ENCODE measurements at places on chromosomes 12 and 14.

DNA sequence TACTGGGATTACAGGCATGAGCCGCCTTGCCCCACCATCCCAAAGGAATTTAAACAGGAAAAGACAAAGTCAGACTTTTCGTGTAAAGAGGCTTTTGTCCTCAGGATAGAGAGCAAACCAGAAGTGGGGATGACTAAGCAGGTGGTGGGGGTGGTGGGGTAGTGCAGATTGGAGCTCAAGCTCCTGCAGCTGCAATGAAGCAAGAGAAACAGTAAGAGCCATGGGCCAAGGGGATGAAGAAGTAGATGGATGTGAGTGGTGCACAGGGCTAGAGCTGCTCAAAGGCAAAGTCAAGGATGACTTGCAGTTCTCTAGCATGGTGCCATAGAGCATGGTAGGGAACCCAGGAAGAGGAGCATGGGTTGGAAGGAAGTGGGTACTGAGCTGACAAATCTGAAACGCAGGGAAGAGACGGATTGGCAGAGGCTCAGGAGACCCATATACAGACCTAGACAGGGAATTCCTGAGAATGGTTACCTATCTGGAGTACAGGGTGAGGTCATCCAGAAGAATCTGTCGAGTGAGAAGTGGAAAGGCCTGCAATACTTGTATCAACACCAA is 11.4 kb upstream of the RNF34 start:
- DNase-seq: peak; percentile 62

DNA sequence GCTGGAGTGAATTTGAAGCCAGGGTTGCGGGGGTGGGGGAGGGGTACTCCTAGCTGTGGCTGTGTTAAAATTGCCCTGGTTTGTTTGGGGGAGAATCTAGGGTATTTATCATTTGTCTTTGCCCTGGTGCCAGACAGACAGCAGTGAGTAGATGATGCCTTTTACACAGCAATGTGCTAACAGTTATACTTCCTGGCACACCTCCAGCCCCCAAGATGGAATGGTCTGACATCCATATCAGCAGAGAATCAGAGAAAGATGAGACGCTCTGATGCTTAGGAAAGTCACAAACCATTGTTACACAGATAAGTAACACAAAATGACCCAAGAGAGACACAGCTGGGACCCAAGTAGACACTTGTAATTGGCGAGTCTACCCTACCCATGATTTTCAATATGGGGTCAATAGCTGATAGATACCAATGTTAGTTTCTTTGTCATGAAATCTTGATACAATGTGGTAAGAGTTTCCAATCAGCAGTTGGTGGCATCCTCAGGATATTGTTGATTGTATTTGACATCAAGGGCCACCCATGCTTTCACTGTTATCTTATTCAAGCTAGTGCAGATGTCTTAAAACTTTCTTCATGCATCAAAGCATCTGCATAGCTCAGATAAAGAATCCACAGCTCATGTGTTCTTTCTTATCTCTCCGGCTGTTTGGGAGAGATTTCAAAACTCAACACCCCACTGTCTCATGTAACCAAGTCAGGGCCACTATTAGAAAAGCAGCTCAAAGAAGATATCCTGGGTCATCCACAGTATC is 2.6 kb upstream of the PRKAB1 start:
- no peak for DNase-seq

GRCh38 chr12:88310666-88311065 is 168.6 kb downstream of the TMTC3 start:
- no peak for DNase-seq

- DNase-seq: peak; percentile 12
Measured at GRCh38 chr12:26658991-26659390, 174.0 kb downstream of the ITPR2 start.

- DNase-seq: no peak
Measured at GRCh38 chr12:12336511-12336910, 13.5 kb downstream of the MANSC1 start.

DNA sequence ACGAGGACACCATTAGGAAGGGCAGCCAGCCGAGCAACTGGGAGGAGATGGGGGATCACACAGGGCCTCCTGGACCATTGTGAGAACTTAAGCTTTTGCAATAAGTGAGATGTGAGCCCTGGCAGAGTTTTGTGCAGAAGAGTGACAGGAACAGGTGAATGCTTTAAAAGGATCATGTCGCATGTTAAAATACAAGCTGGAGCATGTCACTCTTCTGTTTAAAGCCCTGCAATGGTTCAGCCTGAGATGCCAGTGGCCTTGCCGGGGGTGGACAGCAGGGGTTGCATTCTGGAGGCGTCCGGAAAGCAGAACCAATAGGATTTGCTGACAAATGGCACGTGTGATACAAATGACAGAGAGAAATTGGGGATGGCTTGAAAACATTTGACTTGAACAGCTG is 137.5 kb upstream of the RFLNA start:
- no peak for DNase-seq
